NCI-H1694 (cell line): ENCODE measurements at places on chromosomes 7 and 10.
A peak's percentile ranks its signal among the peaks of the same experiment; 100 is the strongest.

- no peak for DNase-seq
These were observed 23.3 kb upstream of the ZNF273 start for GRCh38 chr7:64879800-64880199.

DNA sequence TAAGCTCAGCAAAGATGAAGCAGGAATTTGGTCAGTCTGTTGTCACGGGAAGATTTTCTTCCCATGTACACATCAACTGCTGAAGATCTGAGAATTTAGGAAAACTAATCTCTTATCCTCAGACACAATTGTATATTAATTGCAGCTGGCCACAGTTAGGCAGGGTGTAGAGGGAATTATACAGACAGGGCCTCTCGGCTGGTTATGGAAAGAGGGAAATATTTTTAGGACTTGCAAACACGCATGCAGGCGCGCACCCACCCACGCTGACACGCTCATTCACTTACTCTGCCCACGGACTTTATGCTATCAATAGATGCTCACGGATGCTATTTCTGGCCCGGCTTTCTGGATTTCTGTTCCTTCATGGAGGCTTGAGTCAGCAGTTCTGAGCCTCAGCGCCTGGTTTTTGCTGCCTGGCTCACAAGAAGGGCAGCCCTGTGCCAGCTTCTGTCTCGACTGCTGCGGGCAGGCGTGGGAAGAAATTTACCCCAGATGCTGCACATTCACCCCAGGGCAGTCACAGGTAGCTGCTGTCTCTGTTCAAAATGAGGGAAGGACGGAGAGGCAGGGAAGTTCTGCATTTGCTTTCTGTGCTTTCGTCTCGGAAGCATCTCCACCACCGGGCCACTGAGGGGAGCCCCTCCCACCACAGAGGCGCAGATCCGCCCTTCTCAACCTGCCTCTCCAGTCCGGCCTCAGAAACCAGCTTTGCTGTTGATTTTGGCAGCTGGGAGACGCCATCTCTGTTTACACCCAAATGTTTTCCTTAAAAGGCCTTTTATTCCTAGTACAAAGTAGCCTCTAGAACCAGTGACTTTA lies 116.3 kb upstream of the BTBD16 start:
- no peak for DNase-seq

- DNase-seq: no peak
These were observed 135.2 kb downstream of the INHBA start for GRCh38 chr7:41567731-41568114.

GRCh38 chr7:91633013-91633441 lies 247.5 kb downstream of the MTERF1 start:
- DNase-seq: no peak

DNA sequence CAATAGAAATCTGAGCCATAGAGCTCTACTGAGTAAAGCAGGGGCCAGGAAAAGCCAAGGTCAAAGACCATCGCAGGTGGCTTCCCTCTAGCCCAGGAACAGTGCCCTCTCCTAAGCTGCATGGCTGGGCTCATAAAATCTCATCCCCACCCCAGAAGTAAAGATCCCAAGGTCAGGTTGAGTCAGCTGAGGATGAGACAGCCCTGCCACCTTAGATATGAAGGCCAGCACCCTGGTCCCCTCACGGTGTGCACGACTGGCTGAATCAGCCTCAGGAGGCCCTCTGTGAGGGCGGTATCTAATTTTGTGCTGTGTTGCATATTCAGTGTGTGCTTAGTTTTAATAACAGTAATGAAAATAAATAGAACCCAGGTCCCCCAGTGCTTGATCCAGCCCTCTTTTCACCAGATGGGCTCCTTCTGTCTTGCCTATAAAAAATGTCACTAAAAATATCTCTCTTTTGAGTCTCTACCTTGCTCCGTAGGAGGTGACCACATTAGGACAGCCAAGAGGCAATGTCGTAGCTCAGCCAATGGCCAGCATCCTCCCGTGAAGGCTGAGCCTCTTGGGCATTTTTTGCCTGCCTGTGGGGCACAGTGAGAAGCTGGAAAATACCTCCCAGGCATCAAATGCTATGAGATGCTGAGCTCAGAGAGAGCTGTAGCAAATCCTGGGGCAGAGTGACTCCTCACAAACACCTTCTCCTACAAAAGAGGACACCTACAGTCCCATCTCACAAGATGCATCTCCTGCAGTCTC lies 424.0 kb downstream of the PLXNA4 start:
- DNase-seq: no peak

- no peak for DNase-seq
These were observed 36.2 kb downstream of the VIPR2 start for GRCh38 chr7:159108491-159108890.

DNA sequence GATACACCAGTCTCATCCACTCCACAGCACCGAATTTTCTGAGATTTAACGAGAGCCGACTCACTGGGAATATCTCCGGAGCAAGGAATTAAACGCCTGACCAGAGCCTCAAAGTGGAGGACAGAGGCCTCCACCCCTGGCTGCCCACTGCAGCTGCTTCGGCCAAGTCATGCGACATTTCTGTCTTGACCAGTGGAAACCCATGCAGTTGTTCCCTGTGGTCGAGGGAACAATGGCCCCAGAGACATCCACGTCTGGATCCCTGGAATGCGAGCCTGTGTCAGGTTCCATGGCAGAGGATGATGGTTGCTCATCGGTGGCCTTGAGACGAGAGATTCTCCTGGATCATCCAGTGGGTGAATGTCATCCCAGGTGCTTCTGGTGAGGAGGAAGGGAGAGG lies 65.7 kb upstream of the INSIG1 start:
- no peak for DNase-seq

- no peak for DNase-seq
These were observed 143.5 kb downstream of the ELFN1 start for GRCh38 chr7:1813394-1814088.

DNA sequence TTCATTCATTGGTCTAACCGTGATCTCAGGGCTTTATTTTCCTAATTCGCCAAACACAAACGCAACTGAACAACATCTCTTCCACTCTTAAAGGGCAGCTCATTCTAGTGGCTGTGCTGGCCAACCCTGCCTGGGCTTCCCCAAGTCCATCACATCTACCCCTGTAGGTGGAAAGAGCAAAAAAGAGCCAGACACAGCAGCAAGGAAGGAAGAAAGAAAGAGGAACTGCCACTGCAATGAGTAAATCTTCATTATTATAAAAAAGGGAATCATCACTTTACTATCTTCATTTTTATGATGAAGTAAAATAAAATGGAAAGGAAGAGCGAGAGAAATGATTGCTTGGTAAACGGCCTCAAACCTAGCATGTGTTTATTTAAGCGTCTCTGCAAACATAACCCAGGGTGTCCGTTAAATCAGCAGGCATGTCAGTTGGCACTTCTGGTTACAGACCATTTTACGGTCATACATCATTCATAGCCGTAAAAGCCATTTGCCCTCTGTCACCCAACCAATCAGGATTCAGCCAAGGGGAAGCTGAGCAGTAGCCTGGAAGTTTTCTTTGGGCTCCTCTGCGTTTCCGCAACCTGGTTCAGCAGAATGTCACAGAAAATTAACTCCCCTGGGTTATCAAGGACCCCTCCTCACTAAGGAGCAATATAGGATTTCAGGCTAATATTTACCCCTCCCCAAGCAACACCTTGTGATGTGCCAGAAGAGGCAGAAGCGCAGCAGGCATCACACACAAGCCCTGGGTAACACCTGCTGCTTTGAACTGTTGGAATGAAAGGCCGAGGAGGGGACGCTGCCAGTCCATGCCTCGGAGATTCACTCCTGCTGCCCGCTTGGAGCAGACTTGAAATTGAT lies 234.0 kb downstream of the SNX10 start:
- no peak for DNase-seq

- peak; percentile 28 for DNase-seq
These were observed 75.3 kb upstream of the AASS start for GRCh38 chr7:122219253-122219865.

GRCh38 chr10:77959384-77959783 lies 32.8 kb upstream of the DLG5 start:
- DNase-seq: no peak

DNA sequence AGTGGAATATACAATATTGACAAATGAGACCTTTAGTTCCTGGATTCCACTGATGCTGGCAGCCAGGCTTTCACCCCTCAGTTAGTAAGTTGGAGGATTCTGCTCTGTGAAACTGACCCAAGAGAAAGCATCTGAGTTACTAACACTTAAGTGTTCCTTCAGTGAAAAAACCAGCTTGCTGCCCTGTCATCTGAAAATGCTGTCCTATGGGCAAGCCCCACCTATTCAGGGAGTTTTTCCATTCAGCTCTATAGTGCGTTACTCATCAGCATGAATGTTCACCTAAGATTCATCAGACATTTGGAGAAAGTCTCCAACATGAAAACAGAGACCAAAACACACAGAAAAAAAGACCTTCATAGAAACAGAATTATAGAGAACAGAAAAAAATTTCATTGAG lies 37.9 kb downstream of the PRPF18 start:
- no peak for DNase-seq

GRCh38 chr7:146359176-146359575 lies 242.6 kb downstream of the CNTNAP2 start:
- no peak for DNase-seq

- no peak for DNase-seq
These were observed 27.2 kb downstream of the HKDC1 start for GRCh38 chr10:69247313-69247710.

GRCh38 chr7:70647801-70648498 lies 484.0 kb upstream of the GALNT17 start:
- DNase-seq: no peak

DNA sequence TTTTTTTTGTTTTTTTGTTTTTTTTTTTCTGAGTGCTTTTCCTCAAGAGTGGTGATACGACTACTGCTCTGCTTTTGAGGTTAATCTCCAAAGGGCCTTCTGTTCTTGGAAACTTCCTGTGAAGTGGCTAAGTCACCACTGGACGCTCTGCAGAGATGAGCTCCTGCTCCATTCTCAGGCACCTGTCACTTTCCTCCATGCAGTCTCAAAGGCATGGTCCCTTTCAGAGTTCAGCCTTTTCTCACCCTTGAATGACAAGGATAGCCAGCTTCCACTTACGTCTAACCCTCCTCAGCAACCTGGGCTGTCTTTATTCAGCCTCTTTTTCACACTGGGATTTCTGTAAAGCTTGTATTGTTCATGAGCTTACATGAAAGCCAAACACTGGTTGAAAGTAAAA lies 65.8 kb downstream of the BMPER start:
- DNase-seq: no peak

GRCh38 chr10:61244261-61244775 lies 208.9 kb downstream of the TMEM26 start:
- peak; percentile 29 for DNase-seq

DNA sequence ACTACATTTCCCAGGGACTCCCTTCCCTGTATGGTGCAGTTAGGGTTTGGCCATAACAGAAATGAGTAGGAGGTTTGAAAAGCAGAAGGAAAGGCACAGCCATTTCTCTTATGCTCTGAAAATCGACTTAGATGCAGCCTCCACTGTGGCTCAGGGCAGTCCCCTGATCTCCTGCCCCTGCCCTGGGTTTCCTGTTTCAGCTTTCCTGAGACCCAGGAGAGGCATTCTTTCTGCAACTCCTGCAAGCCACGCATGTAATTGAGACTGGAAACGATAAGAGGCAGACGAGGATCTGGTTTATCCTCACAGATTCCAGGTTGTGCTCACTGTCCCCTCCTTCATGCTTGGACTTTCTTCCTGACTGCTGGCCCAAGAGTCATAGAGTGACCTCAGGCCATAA lies 461.2 kb upstream of the VSTM2A start:
- DNase-seq: no peak

- DNase-seq: no peak
These were observed 692.6 kb upstream of the COBL start for GRCh38 chr7:52009181-52009580.

DNA sequence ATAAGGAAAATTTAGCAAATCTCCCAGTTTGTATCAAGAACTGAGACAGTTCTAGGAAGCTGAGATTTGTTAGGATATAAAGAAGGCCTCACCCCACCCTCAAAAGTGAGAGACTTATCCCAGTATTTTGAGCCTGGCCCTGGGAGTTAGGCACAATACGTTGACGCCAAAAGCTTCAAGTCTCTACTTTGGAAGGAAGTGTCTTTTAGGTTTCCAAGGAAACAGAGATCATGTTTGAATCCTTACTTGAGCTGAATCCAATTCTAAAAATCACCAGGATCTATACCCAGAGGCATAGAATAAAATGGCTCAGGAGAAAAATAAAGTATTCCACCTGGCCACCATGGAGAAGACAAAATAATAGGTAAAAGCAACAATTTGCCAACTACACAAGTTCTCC lies 115.9 kb upstream of the NRG3 start:
- DNase-seq: no peak

- DNase-seq: no peak
These were observed 61.0 kb upstream of the LRRC4 start for GRCh38 chr7:128092221-128092620.

- DNase-seq: no peak
These were observed 112.7 kb downstream of the CPXM2 start for GRCh38 chr10:123778719-123779517.

DNA sequence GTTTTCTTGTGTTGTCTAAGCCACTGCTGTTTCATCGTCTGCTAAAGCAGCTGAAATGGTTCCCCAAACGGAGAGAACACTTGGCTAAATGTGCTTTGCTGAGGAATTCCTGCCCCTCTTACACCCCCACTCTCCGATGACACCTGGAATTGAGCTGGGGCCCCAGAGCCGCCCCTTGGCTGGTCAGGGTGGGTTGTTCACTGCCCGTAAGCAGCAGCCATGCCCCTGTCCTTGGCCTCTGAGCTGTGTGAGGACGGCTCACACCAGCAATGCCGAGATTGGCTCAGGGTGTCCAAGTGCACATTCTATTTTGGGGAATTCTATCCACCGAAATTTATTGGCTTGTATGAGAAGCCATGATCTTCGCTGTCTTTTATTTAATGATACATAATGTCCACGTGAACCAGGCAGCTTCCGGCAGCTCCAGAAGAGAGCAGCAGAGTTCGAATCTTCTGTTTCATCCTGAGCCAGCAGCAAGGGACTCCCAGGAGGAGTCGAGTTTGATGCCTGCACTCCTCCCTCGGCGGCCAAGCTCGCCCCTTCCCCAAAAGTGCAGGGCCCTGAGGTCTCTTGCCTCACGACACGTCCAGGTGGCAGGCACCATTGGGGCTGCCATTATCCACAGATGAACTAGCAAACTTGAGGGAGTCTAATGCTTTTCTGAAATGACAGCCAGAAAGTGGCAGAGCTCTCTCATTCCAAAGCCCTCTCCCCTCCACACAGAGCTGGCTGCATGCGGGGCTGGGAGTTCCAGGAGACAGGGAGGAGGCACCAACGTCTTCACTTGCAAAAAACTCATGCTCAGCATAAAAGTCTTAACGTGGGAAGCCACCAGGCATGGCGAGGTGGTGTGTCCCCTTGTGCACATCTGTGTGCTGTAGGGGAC lies 114.0 kb downstream of the WDR37 start:
- no peak for DNase-seq

DNA sequence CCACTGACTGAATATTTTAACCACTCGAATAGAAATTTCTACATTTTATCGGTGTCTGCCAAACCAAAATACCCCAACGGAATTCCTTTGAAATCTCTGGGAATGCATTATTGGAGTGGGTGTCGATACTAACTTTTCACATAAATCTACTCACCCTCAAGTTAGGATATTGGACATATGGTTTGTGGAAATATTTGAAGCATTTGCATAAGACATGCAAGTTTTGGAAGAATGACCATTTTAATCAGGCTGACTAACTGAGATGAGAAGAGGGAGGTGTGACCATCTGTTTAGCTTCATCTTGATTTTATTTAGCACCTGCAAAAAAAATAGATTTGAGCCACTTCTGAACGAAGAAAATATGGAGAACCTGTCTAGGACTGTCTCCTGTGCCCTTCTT lies 61.2 kb downstream of the KLF6 start:
- no peak for DNase-seq

- no peak for DNase-seq
These were observed 29.9 kb upstream of the IFRD1 start for GRCh38 chr7:112420236-112420861.

- no peak for DNase-seq
These were observed 12.0 kb downstream of the STARD3NL start for GRCh38 chr7:38190011-38190410.
